ENCODE measurements at places on chromosomes 1 and 21. TPM values are rescaled to one million over a fixed set of nuclear protein-coding genes. Genes with fewer than 3 reads are reported as not detected.
A peak's percentile ranks its signal among the peaks of the same experiment; 100 is the strongest.

The ZNF670 gene
- total RNA-seq, result 3.9 TPM

- H3K4me3 ChIP-seq, result no peak overlapping the region
- peak; percentile 82 for DNase-seq
- H3K36me3 ChIP-seq, result no peaks in the 10 kb centered on the region
- no peaks in the 10 kb centered on the region for H3K27me3 ChIP-seq
These were observed 386.2 kb upstream of the ADGRL2 start for GRCh38 chr1:81414488-81415015.

The C1orf50 gene
- 9.4 TPM for total RNA-seq

DNA sequence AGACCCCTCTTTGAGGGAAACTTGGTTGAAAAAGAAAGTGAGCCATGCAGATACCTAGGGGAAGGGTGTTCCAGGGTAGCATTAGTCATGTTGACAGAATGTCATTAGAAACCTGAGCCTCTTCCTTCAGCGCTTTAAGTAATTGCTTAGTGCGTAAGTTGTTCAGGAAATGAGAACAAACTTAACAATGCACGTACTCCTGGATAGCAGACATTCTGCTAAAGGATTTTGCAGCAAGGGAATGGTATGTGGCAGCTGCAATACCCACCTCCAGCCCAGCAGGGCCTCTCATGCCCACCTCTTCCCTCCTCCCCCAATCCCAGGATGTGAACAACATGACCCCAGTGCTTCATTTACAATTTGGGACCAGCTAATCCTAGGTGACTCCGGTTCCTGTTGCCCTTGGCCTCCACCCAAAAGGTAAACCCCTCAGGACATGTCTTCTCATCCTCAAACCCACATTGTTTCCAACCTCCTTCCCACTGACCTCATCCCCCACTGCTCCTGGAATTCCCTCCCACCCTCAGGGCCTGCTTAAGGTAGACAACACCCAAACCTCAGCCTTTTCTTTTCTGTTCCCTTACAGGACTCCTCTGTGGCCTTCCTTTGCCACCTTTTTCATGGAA is 98.0 kb upstream of the BCAR3 start:
- no peak overlapping the region for H3K4me3 ChIP-seq
- peaks cover 28% of the 10 kb centered on the region for H3K4me1 ChIP-seq
- no peak overlapping the region for H3K27ac ChIP-seq
- H3K36me3 ChIP-seq, result peaks cover 4% of the 10 kb centered on the region
- DNase-seq, result peak; percentile 14

DNA sequence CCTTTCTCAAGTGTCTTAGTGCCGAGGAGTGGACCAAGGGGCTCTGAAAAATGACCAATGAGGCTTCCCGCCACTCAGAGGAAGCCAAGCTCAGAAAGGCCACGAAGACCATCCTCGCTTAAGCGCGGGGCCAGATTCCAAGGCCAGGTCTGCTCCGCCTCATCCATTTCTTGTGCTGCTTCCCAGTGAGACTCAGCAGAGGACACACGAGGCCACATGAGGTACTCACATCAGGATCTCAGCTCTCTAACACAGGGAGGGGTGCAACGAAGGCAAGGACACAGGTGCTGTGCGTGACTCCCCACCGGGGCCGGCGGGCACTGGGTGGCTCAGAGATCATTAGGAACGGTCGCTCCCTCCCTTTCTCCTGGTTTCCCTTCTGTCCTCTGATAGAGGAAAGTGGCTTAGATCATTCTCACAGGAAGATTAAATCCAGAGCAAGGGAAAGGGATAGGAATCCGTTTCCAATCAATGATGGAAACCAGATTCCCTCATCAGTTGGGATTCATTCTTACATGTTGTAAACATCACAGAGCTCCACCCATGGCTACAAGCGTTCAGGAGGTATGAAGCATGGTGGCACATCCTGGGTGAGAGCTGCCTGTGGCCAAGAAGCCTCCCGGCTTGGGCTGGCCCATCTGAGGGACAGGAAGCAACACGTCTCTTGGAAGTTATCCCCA is 46.7 kb downstream of the CAPZB start:
- H3K36me3 ChIP-seq, result peaks cover 5% of the 10 kb centered on the region
- no peak overlapping the region for H3K4me3 ChIP-seq

DNA sequence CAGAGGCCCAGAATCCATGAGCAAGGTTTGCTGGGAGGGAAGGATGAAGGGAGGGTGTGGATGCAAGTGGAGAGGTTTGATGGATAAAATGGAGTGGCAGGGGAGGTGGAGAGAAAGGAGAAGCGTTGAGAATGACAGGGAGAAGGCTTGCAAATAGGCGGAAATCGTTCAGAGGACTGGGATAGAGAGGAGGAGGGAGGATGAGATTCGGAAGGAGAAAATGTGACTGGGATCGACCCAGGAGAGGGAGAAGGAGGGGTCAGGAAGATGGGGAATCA is 376 bp downstream of the AVPR1B start:
- H3K27me3 ChIP-seq, result peaks cover 37% of the 10 kb centered on the region
- no peak for DNase-seq
- H3K4me3 ChIP-seq, result peak overlapping the region; percentile 57

DNA sequence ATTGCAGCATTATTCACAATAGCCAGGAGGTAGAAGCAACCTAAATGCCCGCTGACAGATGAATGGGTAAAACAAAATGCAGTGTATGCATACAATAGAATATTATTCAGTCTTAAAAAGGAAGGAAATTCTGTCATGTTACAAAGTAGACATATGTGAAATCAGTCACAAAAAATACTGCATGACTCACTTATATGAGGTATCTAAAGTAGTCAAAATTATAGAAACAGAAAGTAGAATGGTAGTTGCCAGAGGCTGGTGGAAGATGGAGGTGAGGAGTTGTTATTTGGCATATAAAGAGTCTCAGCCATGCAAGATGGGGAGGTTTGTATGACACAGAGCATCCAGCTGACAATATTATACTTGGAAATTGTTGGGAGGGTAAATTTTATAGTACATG is 43.0 kb upstream of the EGLN1 start:
- H3K27me3 ChIP-seq, result no peaks in the 10 kb centered on the region
- H3K4me1 ChIP-seq, result no peaks in the 10 kb centered on the region
- no peaks in the 10 kb centered on the region for H3K36me3 ChIP-seq
- no peak for DNase-seq
- H3K27ac ChIP-seq, result no peak overlapping the region

DNA sequence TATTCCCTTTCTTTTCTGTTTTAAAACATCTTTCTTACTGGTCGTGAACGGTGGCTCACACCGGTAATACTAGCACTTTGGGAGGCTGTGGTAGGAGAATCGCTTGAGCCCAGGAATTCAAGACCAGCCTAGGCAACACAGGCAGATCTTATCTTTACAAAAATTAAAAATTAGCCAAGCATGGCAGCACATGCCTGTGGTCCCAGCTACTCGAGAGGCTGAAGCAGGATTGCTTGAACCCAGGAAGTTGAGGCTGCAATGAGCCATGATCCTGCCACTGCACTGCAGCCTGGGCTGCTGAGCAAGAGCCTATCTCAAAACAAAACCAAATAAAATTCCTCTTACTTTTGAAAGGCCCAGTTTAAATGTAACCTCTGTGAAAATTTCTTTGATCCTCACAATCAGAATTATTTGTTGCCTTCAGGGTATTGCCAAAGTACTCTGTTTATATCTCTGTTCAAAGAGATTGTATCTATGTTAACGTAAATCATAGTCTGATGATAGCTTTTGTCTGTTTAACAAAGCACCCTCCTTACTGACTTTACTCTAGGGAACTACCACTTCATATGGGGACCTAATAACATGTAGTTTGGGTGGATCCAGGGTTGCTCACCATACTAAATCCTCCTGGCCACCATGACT is 71.6 kb downstream of the RERE start:
- no peaks in the 10 kb centered on the region for H3K27me3 ChIP-seq
- H3K27ac ChIP-seq, result no peak overlapping the region
- peaks cover 21% of the 10 kb centered on the region for H3K4me1 ChIP-seq

GRCh38 chr1:162983671-162984425 is 85.3 kb upstream of the RGS4 start:
- H3K27ac ChIP-seq, result no peak overlapping the region
- H3K36me3 ChIP-seq, result no peaks in the 10 kb centered on the region
- H3K4me1 ChIP-seq, result no peaks in the 10 kb centered on the region
- no peaks in the 10 kb centered on the region for H3K27me3 ChIP-seq

GRCh38 chr1:165375623-165376022 is 19.1 kb upstream of the LMX1A start:
- peak overlapping the region; percentile 53 for H3K4me3 ChIP-seq
- peaks cover 5% of the 10 kb centered on the region for H3K36me3 ChIP-seq
- H3K4me1 ChIP-seq, result no peaks in the 10 kb centered on the region
- no peak overlapping the region for H3K27ac ChIP-seq

The PLA2G2A gene
- total RNA-seq, result not detected

- no peaks in the 10 kb centered on the region for H3K4me1 ChIP-seq
- DNase-seq, result no peak
- no peaks in the 10 kb centered on the region for H3K36me3 ChIP-seq
- H3K27me3 ChIP-seq, result no peaks in the 10 kb centered on the region
These were observed 488.0 kb upstream of the PLXNA2 start for GRCh38 chr1:208731981-208732821.

- no peaks in the 10 kb centered on the region for H3K27me3 ChIP-seq
- no peak overlapping the region for H3K4me3 ChIP-seq
- no peak overlapping the region for H3K27ac ChIP-seq
These were observed 149.3 kb downstream of the AK5 start for GRCh38 chr1:77430966-77431690.

GRCh38 chr1:147890177-147890790 is 12.3 kb upstream of the GJA8 start:
- H3K27me3 ChIP-seq, result no peaks in the 10 kb centered on the region
- DNase-seq, result peak; percentile 95
- no peak overlapping the region for H3K27ac ChIP-seq
- H3K36me3 ChIP-seq, result no peaks in the 10 kb centered on the region
- H3K4me3 ChIP-seq, result no peak overlapping the region

The MSTO1 gene
- total RNA-seq, result 87.5 TPM

DNA sequence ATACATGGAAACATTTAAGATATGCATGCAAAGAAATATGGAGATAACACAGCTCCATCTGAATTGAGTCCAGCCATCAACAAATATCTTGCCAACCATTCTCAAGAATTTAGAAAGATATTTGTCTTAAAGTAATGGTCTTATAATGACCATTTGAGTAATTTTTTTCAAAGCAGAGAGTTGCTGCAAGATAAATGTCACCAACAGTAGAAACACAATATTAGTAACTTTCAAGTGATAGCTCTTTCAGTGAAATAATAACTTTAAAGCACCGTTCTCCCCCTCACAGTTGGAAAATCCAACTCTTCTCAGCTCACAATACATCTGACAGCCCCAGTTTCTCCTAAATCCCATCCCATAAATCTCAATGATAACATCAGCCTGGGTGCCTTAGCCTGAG is 481.0 kb upstream of the ADAMTS5 start:
- H3K27me3 ChIP-seq, result no peaks in the 10 kb centered on the region
- H3K4me1 ChIP-seq, result no peaks in the 10 kb centered on the region
- no peak overlapping the region for H3K4me3 ChIP-seq
- H3K27ac ChIP-seq, result no peak overlapping the region

The CAPN2 gene
- total RNA-seq, result 250 TPM

- no peaks in the 10 kb centered on the region for H3K36me3 ChIP-seq
- H3K4me3 ChIP-seq, result no peak overlapping the region
- peak; percentile 49 for DNase-seq
- no peaks in the 10 kb centered on the region for H3K4me1 ChIP-seq
- no peak overlapping the region for H3K27ac ChIP-seq
These were observed 27.7 kb upstream of the ELAVL4 start for GRCh38 chr1:50080904-50081586.

The FCRL6 gene
- not detected for total RNA-seq

The SLC1A7 gene
- not detected for total RNA-seq

GRCh38 chr1:43432907-43433306 is 20.8 kb downstream of the HYI start:
- no peak for DNase-seq
- no peaks in the 10 kb centered on the region for H3K27me3 ChIP-seq
- H3K4me3 ChIP-seq, result no peak overlapping the region
- no peak overlapping the region for H3K27ac ChIP-seq

- no peak overlapping the region for H3K4me3 ChIP-seq
- H3K27ac ChIP-seq, result no peak overlapping the region
- no peaks in the 10 kb centered on the region for H3K36me3 ChIP-seq
- no peak for DNase-seq
- H3K4me1 ChIP-seq, result no peaks in the 10 kb centered on the region
These were observed 51.5 kb downstream of the VANGL2 start for GRCh38 chr1:160451859-160452232.
